Cerebellar cortex (tissue), 1 donor: ENCODE measurements at places on chromosomes 4 and X.
A peak's percentile ranks its signal among the peaks of the same experiment; 100 is the strongest.

DNA sequence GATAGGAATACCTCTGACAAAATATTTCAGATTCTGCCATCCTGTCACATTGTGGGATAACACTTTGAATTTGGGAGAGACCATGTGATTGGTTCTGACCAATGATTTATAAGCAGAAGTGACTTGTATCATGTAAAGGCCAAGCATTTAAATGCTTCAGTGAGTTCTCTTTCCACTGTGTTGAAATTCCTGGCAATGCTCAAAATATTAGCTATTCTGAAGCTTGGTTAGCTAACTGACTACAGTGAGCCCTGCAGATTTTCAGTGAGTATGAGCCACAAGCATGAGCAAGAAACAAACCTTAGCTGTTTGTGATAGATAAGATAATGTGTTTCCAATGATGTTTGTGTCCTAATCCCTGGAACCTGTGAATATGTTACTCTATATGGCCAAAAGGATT is 562.8 kb upstream of the AADAT start:
- DNase-seq: no peak

DNA sequence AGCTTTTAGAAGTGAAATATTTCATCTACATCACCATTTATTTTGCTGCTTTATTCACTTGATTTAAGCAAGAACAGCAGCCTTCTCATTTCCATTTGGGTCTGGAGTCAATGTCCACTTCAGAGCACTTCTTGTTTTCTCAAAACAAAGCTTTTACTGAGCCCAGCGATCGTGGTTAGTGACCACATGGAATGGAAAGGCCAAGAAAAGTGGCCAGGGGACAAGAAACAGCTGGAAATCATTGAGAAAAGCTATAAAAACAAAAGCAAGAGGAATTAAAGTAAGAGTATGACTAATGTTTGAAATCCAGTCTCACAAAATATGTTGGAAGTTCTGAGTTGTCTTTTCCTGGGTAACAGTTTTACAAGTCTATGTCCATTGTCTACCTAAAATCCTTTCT is 328.4 kb upstream of the INTU start:
- no peak for DNase-seq

GRCh38 chr4:124334119-124334518 is 378.4 kb downstream of the ANKRD50 start:
- peak; percentile 52 for DNase-seq

DNA sequence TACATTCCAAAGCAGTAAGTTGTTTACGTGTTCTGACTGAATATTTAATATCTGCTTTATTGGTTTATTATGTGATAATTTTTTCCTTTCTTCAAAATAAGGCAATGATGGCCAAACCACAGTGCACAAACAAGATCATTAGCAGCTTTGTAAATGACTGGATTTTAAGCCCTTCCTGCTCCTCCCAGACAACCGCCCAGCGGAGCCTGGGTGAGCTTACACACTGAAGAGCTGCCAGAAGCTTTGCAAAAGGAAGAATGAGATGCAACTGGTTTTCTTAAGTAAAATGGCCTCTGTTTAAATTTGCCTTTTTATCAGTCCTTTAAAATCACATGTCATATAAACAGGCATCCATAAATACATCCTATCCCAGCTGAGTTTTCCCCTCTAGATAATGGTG is 52.2 kb downstream of the SPARCL1 start:
- DNase-seq: no peak

DNA sequence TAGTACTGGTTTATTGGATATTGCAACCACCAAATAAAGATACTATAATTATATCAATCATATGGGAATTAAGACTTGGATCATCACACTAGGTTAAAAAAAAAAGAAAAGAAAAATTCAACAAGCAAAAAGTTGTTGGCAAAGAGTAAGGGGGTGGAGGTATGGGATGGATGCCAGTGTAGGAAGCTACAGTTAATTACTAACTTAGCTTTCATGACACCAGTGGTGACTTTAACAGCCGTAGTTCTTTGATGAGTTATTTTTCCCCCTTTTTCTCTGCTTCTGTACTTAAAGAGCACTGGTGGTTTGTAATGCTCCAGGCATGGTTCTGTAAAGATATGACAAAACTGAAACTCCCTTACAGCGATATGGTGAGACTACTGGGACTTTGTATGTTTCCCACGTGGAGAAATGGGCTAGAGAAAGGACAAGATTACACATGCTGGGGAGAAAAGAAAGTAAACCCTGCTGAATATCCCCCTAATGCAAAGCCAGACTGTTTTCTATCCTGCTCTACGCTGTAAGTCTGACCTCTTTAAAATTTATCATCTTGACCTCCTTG is 210.8 kb downstream of the SPOCK3 start:
- no peak for DNase-seq
